Aorta (tissue), 5 donors: ENCODE measurements at places on chromosomes 7 and 10. TPM values are rescaled to one million over a fixed set of nuclear protein-coding genes. Genes with fewer than 3 reads are reported as not detected.

The IFIT1B gene
- polyA plus RNA-seq: not detected

The PAPSS2 gene
- polyA plus RNA-seq: 19.8 TPM

The OR2A5 gene
- not detected for polyA plus RNA-seq

The PILRA gene
- 5.8 TPM for polyA plus RNA-seq

The STEAP4 gene
- polyA plus RNA-seq: 12.3 TPM

The VAX1 gene
- polyA plus RNA-seq: not detected

- peak; percentile 80 for DNase-seq
- no peak overlapping the region for H3K27ac ChIP-seq
- no peaks in the 10 kb centered on the region for H3K36me3 ChIP-seq
- H3K4me1 ChIP-seq: no peaks in the 10 kb centered on the region
- no peaks in the 10 kb centered on the region for H3K27me3 ChIP-seq
Measured at GRCh38 chr7:50962962-50963374, 180.3 kb upstream of the GRB10 start.

GRCh38 chr7:105297309-105297708 lies 91.4 kb downstream of the SRPK2 start:
- no peaks in the 10 kb centered on the region for H3K27me3 ChIP-seq
- DNase-seq: no peak
- H3K27ac ChIP-seq: no peak overlapping the region
- no peaks in the 10 kb centered on the region for H3K36me3 ChIP-seq
- H3K4me3 ChIP-seq: no peak overlapping the region

- H3K27ac ChIP-seq: no peak overlapping the region
- DNase-seq: no peak
- no peaks in the 10 kb centered on the region for H3K36me3 ChIP-seq
- no peaks in the 10 kb centered on the region for H3K4me1 ChIP-seq
- peaks cover 1% of the 10 kb centered on the region for H3K27me3 ChIP-seq
- no peak overlapping the region for H3K4me3 ChIP-seq
Measured at GRCh38 chr10:128417826-128418225, 291.6 kb upstream of the MKI67 start.

- H3K27me3 ChIP-seq: no peaks in the 10 kb centered on the region
- no peaks in the 10 kb centered on the region for H3K36me3 ChIP-seq
- no peak overlapping the region for H3K27ac ChIP-seq
- no peaks in the 10 kb centered on the region for H3K4me1 ChIP-seq
- DNase-seq: no peak
- H3K4me3 ChIP-seq: no peak overlapping the region
Measured at GRCh38 chr10:82924711-82925110, 1049.7 kb downstream of the NRG3 start.

DNA sequence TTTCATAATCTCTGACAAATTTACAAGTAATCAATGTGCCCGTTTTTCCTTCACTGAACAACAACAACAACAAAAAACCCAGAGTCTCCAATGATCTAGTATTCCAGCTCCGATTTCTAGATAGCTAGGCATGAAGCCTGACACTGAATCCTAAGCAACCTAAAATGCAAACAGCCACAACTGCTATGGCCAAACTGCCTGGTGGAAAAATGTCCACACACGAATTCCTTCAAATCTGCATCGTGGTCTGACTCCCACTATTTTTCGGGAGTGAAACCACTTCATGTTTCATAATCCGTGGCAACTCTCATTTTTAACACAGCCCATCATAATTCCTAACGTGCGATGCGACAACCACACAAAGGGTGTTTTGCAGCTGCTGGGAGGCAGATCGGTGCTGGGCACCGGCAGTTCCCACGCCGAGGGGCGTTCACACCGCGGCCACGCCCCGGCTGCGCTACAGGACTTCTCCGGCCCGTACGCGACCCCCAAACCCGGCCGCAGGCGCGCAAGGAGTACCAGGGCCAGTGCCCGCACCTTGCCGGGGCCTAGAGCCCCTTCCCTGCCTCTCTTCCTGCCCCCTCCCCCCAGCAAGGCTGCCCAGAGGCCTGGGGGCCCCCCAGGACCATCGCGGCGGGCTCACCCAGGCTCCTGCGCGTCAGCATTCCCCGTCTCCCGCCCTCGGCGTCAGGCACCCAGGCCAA lies 814 bp downstream of the RUFY2 start:
- no peaks in the 10 kb centered on the region for H3K4me1 ChIP-seq
- H3K27me3 ChIP-seq: no peaks in the 10 kb centered on the region
- DNase-seq: peak; percentile 72
- H3K4me3 ChIP-seq: peak overlapping the region; percentile 96

- H3K27me3 ChIP-seq: no peaks in the 10 kb centered on the region
- H3K36me3 ChIP-seq: peaks cover 22% of the 10 kb centered on the region
- no peak overlapping the region for H3K4me3 ChIP-seq
- no peaks in the 10 kb centered on the region for H3K4me1 ChIP-seq
- DNase-seq: no peak
- H3K27ac ChIP-seq: no peak overlapping the region
Measured at GRCh38 chr7:99004781-99005500, 126.6 kb downstream of the TRRAP start.

- no peak overlapping the region for H3K4me3 ChIP-seq
- peaks cover 2% of the 10 kb centered on the region for H3K36me3 ChIP-seq
- H3K27me3 ChIP-seq: no peaks in the 10 kb centered on the region
- no peak overlapping the region for H3K27ac ChIP-seq
- H3K4me1 ChIP-seq: no peaks in the 10 kb centered on the region
Measured at GRCh38 chr10:97333351-97333600, 1.3 kb downstream of the FRAT2 start.

DNA sequence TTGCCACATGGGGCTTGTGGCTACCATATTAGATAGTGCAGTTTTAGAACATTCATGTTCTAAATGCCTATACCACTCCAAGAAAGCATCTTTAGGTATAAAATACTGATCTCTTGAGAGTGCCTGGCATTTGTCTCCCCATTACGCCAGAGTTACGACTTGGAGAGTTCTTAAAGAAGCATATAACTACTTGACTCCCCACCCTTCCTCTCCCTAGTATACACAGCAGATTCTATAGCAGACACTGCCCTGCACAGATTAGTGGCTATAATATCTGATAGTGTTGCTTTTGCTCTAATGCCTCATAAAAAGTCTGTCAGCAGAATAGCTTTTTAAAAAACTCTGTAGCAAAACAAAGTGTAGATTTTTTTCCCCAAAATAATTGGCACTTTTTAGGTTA lies 90.8 kb downstream of the ZMYND11 start:
- no peak overlapping the region for H3K4me3 ChIP-seq
- no peak for DNase-seq
- no peaks in the 10 kb centered on the region for H3K36me3 ChIP-seq
- no peaks in the 10 kb centered on the region for H3K4me1 ChIP-seq
- no peak overlapping the region for H3K27ac ChIP-seq
- H3K27me3 ChIP-seq: no peaks in the 10 kb centered on the region

- no peak overlapping the region for H3K4me3 ChIP-seq
- H3K27ac ChIP-seq: no peak overlapping the region
- H3K36me3 ChIP-seq: no peaks in the 10 kb centered on the region
- no peak for DNase-seq
- H3K4me1 ChIP-seq: no peaks in the 10 kb centered on the region
Measured at GRCh38 chr7:158166386-158167340, 421.0 kb downstream of the PTPRN2 start.

- DNase-seq: no peak
- peak overlapping the region; percentile 98 for H3K27ac ChIP-seq
- no peaks in the 10 kb centered on the region for H3K36me3 ChIP-seq
Measured at GRCh38 chr10:6274040-6274439, 71.3 kb downstream of the PFKFB3 start.

DNA sequence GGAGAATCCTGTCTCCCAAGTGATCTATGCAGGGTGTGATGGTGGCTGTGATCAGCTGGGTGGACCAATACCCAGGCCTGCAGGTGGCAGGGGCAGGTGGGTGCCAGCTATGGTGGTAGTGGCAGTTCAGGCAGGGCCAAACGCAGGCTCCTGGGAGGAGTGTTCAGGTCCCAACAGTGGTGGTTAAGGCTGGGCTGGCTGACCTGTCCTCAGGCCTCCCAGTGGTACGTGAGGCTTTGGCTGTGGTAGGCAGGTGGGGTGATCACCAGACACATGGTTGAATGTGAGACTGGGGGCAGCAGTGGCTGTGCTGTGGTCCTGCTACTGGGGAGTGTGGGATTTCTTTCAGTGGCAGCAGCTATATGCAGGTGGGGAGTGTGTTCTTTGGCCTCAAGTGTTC lies 126.7 kb upstream of the STARD3NL start:
- no peak for DNase-seq
- no peaks in the 10 kb centered on the region for H3K36me3 ChIP-seq
- no peaks in the 10 kb centered on the region for H3K27me3 ChIP-seq
- H3K27ac ChIP-seq: no peak overlapping the region
- H3K4me3 ChIP-seq: no peak overlapping the region

- no peak for DNase-seq
- no peaks in the 10 kb centered on the region for H3K36me3 ChIP-seq
- H3K27ac ChIP-seq: no peak overlapping the region
Measured at GRCh38 chr10:97097084-97097433, 88.7 kb downstream of the SLIT1 start.

- no peaks in the 10 kb centered on the region for H3K27me3 ChIP-seq
- no peaks in the 10 kb centered on the region for H3K4me1 ChIP-seq
- H3K36me3 ChIP-seq: peaks cover 4% of the 10 kb centered on the region
- no peak overlapping the region for H3K4me3 ChIP-seq
- no peak for DNase-seq
Measured at GRCh38 chr7:139710036-139710435, 67.8 kb downstream of the HIPK2 start.

DNA sequence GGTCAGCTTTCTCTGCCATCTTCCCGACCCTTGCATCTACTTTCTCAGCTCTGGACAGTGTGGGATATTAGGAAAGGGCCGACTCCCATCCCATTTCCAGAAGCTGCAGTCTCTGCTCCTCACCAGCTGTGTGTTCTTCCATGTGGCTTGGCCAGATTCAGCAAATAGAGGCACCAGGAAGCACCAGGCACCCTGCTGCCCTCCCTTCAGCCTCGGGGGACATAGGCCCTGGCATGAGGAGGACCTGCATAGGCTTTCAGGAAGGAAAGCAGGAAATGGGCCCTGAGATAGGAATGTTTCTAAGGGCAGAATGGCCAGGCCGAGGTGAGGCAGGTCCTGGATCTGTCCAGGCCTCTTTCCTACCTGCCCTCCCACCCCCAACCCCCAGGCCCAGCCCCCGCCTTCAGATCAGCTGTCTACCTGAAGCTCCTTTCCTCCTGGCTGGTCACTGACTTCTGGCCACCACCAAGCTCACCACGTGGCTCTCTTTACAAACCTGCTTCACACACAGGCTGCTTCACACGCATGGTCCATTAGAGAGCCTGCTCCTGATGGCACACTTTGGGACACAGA lies 27.5 kb upstream of the PURB start:
- H3K27ac ChIP-seq: no peak overlapping the region
- no peak for DNase-seq
- no peaks in the 10 kb centered on the region for H3K36me3 ChIP-seq
- no peaks in the 10 kb centered on the region for H3K4me1 ChIP-seq
- no peak overlapping the region for H3K4me3 ChIP-seq

DNA sequence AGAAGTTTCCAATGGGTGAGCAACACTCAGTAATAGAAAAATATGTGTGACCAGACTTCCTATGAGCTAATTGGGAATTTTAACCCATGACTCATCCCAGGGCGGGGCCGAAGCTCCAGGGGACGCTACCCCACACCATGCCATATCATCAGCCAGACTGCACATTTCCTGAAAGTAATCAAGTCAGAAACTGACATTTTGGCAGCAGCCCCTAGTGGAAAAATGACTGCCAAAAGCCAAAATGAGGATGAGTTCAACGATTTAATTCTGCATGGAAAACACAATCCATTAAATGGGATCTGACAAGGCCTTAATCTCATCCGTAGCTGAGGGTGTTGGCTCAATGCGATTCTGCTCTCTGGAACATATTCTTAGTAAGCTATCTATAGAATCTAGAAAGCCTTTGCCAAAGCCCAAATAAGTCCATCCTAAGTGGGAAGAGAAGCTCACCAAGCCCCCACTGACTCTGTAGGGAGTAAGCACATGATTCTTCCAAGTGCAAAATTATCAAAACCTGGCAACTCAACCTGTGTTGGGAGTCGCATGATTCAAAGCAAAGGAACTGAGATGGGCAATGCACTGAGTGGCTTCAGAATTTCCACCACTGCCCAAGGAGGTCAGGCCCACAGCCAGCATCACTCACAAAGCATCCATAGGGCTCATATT lies 93.1 kb upstream of the PDE1C start:
- no peaks in the 10 kb centered on the region for H3K36me3 ChIP-seq

DNA sequence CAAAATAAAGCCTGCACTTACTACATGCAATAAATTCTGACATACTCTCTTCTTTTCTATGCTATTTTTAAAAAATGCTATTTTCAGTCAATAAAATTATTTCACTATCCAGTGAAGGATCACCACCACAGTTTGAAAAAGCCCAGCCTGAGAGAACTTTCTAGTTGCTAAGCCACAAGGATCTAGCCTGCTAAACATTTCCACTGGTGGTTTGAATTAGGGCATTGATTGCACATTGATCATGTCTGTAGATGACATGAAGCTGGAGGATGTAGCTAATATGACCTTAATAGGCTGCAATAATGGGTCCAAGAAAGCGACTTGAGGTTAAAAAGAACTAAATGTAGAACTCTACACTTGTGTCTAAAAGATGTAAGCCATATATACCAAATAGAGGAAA lies 56.0 kb upstream of the ARHGAP21 start:
- no peaks in the 10 kb centered on the region for H3K27me3 ChIP-seq
- no peak overlapping the region for H3K27ac ChIP-seq
- no peak for DNase-seq
- H3K36me3 ChIP-seq: no peaks in the 10 kb centered on the region
- no peak overlapping the region for H3K4me3 ChIP-seq

- no peak overlapping the region for H3K27ac ChIP-seq
- H3K36me3 ChIP-seq: no peaks in the 10 kb centered on the region
- H3K4me3 ChIP-seq: peak overlapping the region; percentile 16
- H3K27me3 ChIP-seq: no peaks in the 10 kb centered on the region
- DNase-seq: peak; percentile 50
Measured at GRCh38 chr7:4641091-4641666, 40.9 kb upstream of the FOXK1 start.

GRCh38 chr10:118218562-118218961 lies 123.6 kb downstream of the FAM204A start:
- DNase-seq: no peak
- no peak overlapping the region for H3K4me3 ChIP-seq
- H3K36me3 ChIP-seq: no peaks in the 10 kb centered on the region
- no peaks in the 10 kb centered on the region for H3K4me1 ChIP-seq
- H3K27ac ChIP-seq: no peak overlapping the region
- H3K27me3 ChIP-seq: no peaks in the 10 kb centered on the region

GRCh38 chr7:42091461-42092291 lies 145.3 kb downstream of the GLI3 start:
- no peak overlapping the region for H3K27ac ChIP-seq
- no peak overlapping the region for H3K4me3 ChIP-seq
- DNase-seq: no peak
- no peaks in the 10 kb centered on the region for H3K4me1 ChIP-seq
- no peaks in the 10 kb centered on the region for H3K27me3 ChIP-seq

DNA sequence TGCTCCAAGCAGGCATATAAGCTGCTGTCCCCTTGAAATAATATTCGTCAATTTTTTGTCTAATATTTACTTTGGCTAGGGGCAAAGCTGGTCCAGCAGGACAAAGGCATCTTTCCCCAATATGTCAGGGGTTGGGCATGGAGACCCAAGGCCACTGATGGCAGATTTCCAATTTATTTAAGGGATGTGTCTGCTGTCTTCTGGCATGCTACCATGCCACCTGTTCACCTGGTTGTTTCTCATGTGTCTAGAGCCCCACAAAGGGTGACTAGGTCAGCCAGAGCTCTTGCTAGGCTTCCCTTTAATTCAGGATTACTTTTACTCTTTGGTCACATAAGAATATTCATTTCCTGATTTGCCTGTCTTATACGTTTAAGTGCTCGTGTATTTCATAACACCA lies 22.1 kb upstream of the SYPL1 start:
- H3K4me3 ChIP-seq: no peak overlapping the region
- no peaks in the 10 kb centered on the region for H3K36me3 ChIP-seq
- no peak for DNase-seq
- no peaks in the 10 kb centered on the region for H3K4me1 ChIP-seq
- H3K27ac ChIP-seq: no peak overlapping the region
- no peaks in the 10 kb centered on the region for H3K27me3 ChIP-seq
